GM18507 (cell line): ENCODE measurements at places on chromosomes 2 and 18.

- no peak for DNase-seq
Observed at GRCh38 chr18:41969881-41970280, 14.8 kb downstream of the PIK3C3 start.

- DNase-seq = no peak
Observed at GRCh38 chr18:50649821-50650220, 89.9 kb downstream of the MAPK4 start.

DNA sequence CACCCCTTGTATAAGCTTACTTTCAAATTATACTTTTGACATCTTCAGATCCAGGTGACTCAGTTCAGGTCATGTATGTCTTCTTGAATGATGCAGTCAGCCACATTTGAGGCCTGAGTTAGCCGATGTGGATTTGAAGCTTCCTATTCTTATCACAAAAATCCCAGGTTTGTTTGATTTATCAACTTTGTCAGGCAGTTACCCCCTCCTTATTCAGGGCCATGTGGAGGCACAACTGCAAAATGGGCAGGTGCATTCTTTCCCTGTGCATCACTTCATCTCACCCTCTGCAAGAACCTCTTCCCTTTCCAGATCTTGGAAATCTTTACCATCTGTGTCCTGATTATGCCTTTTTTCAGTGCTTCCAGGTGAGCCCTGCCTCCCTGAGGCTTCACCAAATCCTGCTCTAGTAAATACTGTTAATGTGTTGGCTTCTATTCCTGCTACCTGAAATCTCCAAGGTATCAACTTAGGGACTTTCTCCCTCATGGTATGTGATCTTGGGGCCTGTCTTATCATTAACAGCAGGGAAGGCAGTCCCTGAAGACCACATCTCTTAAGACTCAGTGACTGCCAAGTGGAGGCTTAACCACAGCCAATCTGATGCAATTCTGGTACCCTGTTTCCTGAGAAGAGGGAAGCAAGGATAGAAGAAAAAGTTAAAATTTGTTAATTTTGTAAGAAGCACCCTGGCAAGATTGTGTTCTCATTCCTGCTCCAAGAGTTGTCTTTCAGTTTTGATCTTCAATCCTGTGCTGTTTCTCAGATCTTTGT, 9.4 kb upstream of the ARHGAP28 start:
- no peak for DNase-seq

- no peak for DNase-seq
Observed at GRCh38 chr18:33184175-33184574, 256.3 kb downstream of the CCDC178 start.

- no peak for DNase-seq
Observed at GRCh38 chr18:74840492-74841167, 243.0 kb downstream of the ZNF407 start.

DNA sequence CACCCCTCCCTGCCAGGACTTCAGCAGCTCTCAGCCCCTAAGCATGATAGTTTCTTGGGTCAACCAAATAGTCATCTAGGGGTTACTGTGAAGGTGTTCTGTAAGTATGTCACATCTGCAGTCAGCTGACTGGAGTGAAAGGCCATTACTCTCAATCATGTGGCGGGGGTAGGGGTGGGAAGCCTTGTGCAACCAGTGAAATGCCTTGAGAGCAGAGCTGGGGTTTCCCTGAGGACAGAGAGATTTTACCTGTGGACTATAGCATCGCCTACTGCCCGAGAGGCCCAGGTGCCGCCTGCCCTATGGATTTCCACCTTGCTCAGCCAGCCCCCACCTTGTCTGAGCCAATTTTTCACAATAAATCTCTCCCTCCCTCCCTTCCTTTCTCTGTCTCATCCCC, 20.9 kb upstream of the KLF11 start:
- DNase-seq = no peak

DNA sequence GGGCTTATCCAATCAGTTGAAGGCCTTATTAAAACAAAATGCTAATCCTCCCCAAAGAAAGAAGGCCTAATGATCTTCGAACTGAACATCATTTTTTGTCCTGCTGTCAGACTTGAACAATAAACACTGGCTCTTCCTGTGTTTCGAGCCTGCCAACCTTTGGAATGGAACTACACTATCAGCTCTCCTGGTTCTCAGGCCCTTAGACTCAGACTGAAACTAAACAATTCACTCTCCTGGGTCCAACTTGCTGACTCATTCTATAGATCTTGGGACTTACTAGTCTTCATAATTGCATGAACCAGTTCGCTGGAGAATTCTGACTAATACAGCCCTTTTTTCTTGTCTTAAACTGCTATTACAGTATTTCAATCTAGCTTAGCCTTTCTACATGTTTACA, 235.2 kb downstream of the LNPK start:
- DNase-seq = no peak

- DNase-seq = no peak
Observed at GRCh38 chr2:221677688-221678087, 105.6 kb upstream of the EPHA4 start.

DNA sequence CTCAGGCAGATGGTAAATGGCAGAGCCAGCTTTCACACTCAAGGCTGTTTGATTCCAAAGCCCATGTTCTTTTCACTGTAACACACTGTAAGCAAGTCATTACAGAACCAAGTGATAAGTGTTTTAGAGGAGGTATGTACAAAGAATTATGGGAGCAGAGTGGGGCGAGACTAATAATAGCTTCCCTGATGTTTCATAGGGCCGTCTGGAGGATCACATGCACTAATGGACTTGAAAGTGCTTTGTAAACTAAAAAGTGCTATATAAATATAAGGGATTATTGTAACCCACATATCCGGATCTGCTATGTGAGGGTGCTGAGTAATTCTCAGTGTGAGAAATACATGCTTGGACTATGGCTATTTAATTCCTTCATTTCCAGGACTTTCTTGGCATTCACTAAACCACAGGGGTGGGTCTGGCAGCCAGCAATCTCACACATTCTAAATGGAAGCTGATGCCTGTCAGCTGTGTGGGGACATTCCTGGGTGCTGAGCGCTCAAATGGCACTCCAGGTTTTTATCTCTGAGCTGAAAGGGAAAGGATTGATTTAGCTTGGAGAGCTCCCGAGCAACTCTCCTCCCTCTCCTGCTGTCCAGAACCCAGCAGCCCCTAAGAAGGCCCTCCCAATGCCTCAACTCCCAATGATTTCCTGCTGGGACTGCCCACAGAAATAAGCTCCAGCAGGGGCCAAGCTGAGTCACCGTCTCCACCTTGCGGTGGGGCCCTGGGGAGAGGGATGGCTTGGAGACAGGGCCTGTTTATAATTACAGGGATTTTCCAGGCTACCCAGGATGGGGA, 222.8 kb downstream of the SOX11 start:
- no peak for DNase-seq

- DNase-seq = peak; percentile 18
Observed at GRCh38 chr18:32152705-32153448, 37.0 kb upstream of the MEP1B start.

- DNase-seq = peak; percentile 18
Observed at GRCh38 chr2:191114403-191114886, 36.3 kb downstream of the STAT4 start.

DNA sequence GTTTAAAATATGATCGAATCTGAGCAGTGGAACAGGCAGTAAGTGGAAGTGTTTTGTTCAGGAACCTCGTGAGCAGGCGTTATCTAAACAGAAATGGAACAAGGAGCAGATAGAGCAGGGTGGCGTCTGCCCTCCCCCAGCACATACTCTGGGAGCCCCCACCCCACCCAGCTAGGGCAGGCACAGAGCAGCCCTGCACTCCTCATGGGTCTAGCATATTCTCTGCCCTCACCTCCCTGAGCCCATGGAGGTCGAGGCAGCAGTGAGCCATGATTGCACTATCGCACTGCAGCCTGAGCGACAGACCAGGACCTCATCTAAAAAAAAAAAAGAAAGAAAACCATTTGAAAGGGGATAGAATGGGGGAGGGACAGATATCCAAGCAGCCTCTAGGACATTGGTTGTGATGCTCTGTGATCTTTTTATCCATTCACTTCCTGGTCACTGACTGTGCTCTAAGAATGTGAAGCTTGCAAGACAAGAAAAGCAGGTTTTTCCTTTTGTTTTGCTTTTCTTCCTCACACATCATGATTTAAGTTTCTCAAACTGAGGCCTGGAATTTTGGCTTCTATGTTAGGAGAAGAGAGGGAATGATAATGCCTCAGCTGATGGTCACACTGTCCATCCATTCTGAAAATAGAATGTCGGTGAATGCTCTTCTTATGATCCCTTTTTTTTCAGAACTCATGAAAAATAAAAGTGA, 3.1 kb downstream of the MLPH start:
- no peak for DNase-seq
